ENCODE measurements at places on chromosomes 3 and 15.
A peak's percentile ranks its signal among the peaks of the same experiment; 100 is the strongest.

DNA sequence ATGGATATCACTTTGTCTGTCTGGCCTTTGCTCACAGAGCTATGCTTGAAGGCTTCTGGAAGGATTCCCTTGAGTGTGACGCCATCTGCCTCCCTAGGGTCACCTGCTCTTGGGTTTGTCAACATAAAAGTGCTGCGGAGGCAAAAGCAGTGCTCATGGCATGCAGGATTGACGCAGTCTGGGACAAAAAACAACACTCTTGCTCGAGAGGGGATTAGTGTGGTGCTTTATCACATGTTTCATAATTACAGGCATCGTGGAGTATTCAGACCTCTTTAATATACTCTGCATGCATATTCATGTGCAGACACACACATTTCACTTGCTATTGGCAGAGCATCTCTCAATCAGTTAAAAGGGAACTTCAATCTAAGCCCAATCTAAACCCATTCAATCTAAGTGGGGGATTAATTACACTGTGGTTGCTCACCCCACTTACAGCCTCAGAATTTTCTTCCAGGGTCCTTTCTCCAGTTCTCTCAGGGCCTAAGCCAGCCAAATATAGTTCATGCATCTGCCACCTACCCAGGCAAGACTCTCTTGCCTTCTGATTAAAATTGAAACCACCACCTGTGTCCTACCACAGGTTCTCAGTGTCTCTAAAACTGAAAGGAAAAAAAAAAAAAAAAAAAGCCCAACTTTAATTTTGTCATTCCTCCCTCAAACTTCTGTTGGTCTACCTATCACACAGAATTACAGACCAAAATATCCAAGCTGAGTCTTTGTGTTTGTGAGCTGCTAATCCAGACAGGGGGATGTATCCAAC, 75.6 kb downstream of the BFSP2 start:
- DNase-seq: no peak

DNA sequence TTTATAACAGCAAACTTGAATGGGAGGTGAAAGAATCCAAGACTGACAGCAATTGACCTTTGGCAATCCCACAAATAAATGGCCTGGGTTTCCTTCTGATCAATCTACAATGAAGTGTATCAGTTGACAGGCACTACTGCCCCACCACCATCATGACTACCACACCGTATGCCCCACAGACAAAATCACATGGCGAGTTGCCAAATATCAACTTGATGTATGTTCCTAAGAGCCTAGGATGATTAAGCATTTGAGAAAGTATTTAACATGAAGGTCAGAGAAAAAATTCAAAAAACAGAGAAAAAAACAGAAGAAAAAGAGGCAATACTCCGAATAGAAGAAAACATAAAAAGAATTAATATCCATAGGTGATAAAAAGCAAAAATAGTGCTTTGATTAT, 215.9 kb upstream of the STAC start:
- DNase-seq: no peak

GRCh38 chr3:124669470-124669869, 60.8 kb upstream of the UMPS start:
- DNase-seq: no peak

DNA sequence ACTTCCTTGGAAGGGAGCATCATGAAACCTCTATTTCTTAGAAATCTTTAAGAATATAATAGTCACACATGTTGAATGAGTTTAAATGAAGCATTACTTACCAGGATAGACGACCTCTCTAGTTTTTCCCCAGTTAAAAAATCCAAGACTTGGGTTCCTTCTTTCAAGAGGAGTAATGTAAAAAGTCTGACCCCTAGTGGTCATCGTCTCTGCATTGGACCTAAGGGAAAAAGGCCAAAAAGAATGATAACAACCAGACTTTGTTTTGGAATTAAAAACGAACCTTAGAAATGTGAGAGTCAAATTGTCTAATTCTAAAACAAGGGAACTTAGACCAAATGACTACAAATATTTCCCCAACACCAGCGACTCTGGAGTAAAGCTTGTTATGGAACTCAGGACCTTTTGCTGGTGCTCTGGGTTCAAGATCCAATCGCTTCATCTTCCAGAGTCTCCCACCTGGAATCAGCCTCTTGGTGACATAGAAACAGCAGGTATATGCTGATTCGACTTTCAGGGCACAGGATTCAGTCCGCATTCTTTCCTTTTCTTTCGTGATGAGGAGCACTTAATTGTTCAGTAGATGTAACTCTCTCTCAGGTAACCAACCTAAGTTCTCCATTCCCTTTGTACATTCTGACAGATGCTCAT, 214.8 kb upstream of the TPRG1 start:
- peak; percentile 44 for DNase-seq

DNA sequence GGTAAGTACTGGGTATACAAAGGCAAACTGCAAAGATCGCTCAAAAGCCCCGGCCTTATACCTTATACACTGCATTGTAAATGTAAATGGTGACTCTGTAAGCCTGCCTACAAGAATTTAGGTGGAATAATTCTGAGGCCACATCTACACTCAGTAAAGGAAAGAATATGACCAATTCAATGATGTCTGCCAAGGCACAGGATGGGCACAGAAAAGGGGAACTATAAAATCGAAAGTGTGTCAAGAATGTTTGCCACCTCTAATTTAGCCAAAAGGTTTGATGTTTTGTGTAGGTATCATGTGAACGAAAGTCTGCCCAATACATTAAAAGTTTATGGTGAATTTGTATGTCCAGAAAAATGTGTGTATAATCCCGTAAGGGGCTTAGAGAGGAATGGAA, 96.1 kb downstream of the FOXP1 start:
- no peak for DNase-seq

- no peak for DNase-seq
Observed at GRCh38 chr3:72818092-72818773, 30.0 kb downstream of the SHQ1 start.

DNA sequence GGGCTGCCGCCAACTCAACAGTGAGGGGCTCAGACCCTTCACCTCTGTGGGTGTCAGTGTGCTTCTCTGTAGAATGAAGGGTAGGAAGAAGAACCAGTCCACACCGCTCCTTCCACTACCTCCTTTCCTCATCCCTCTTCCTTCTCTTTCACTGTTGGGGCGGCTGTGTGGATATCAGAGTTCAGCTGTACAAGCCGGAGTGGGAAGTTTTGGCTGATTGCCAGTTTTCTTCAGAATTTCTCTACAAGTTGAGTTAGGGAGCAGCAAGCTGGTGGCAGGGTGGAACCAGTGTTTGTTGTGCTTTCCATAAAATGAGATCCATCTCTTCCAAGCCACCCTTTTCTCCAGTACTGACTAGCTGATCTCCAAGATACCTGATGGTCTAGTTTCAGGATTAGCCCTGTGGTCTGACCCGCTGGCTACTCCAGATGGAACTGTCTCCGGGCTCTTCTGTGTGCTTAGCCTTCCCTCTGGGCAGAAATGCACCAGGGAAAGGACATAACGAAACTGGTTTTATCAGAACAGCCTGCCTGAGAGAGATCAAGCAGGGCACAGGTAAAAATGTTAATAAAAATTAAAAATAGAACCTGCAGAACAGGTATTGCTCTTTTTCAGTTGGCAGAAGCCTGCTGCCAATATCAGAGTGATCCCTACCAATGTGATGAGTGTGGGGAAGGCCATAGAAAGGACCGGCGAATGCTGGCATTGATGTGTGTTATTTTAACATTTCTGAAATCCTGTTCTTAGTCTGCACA, 169.9 kb upstream of the TSC22D2 start:
- DNase-seq: no peak
